Dermis blood vessel endothelial cell (primary cell): ENCODE measurements at places on chromosomes 6 and 20. TPM values are rescaled to one million over a fixed set of nuclear protein-coding genes. Genes with fewer than 3 reads are reported as not detected.

The ERVFRD-1 gene
- under 0.01 and 0.05 TPM in 2 replicates for total RNA-seq

The MATN4 gene
- total RNA-seq: 0.09 and 0.17 TPM in 2 replicates

The MOG gene
- not detected in 2 replicates for total RNA-seq

The CCDC170 gene
- total RNA-seq: not detected in 2 replicates

The PPP1R14C gene
- not detected in 2 replicates for total RNA-seq

The ADGB gene
- total RNA-seq: not detected in 2 replicates

The RSPO4 gene
- total RNA-seq: not detected in 2 replicates

The SLC35F1 gene
- not detected in 2 replicates for total RNA-seq

The IL17F gene
- total RNA-seq: not detected in 2 replicates

The PHACTR1 gene
- 2.4 and 4.1 TPM in 2 replicates for total RNA-seq

The C20orf96 gene
- 3.2 and 6.7 TPM in 2 replicates for total RNA-seq

The CYB5R4 gene
- 2.9 and 13.7 TPM in 2 replicates for total RNA-seq

The MLN gene
- not detected in 2 replicates for total RNA-seq

The CNPY3 gene
- total RNA-seq: 36.1 and 43.4 TPM in 2 replicates

The PRR18 gene
- total RNA-seq: not detected in 2 replicates

The ZNF451 gene
- total RNA-seq: 60.4 and 69.1 TPM in 2 replicates

The CST4 gene
- not detected in 2 replicates for total RNA-seq

The FAM83B gene
- total RNA-seq: not detected in 2 replicates

The FAM209B gene
- total RNA-seq: 0.33 TPM in 1 of 2 replicates, not detected in the other

The SLC22A3 gene
- total RNA-seq: under 0.01 TPM in 1 of 2 replicates, not detected in the other

The C20orf202 gene
- total RNA-seq: not detected in 2 replicates

The ENPP4 gene
- total RNA-seq: 4.9 and 6.9 TPM in 2 replicates

The SLC22A1 gene
- 0.05 and 0.17 TPM in 2 replicates for total RNA-seq

The RCAN2 gene
- total RNA-seq: 0.19 and 0.34 TPM in 2 replicates

The CCR6 gene
- not detected in 2 replicates for total RNA-seq

The RPN2 gene
- 247 and 405 TPM in 2 replicates for total RNA-seq

The CEP162 gene
- total RNA-seq: 10.0 and 14.0 TPM in 2 replicates

The TBX18 gene
- total RNA-seq: 0.68 and 1.7 TPM in 2 replicates

The GSTA2 gene
- total RNA-seq: not detected in 2 replicates

The ARMH2 gene
- not detected in 2 replicates for total RNA-seq

The XKR7 gene
- under 0.01 TPM in 1 of 2 replicates, not detected in the other for total RNA-seq

The SDCBP2 gene
- 4.6 and 6.0 TPM in 2 replicates for total RNA-seq

The THEMIS gene
- total RNA-seq: not detected in 2 replicates
